ENCODE measurements at places on chromosomes 6 and 20.

- no peak for DNase-seq
Observed at GRCh38 chr6:37643851-37644672, 53.6 kb downstream of the MDGA1 start.

GRCh38 chr20:33404281-33404680 is 3.0 kb upstream of the CDK5RAP1 start:
- no peak for DNase-seq

- DNase-seq, result no peak
Observed at GRCh38 chr20:595330-596308, 14.5 kb downstream of the TCF15 start.

DNA sequence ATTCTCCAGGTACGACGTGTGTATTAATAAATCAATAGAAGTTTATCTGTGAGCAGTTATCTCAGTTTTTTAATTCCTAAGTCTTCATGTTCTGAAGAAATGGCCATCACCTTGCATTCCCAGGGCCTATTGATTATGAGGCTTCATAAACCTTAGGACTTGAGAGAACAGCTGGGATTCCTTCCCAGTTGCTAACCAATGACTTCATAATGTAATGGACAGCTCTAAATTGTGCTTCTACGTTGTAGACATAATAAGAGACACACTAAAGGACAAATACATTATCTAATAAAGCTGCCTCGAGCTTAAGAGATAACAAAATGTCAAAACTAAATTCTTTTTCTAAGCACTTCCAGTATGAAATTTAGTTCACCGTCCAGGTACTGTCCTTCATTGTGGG is 30.6 kb downstream of the TSHZ2 start:
- DNase-seq, result no peak

GRCh38 chr6:157155804-157156203 is 167.5 kb downstream of the TMEM242 start:
- no peak for DNase-seq

DNA sequence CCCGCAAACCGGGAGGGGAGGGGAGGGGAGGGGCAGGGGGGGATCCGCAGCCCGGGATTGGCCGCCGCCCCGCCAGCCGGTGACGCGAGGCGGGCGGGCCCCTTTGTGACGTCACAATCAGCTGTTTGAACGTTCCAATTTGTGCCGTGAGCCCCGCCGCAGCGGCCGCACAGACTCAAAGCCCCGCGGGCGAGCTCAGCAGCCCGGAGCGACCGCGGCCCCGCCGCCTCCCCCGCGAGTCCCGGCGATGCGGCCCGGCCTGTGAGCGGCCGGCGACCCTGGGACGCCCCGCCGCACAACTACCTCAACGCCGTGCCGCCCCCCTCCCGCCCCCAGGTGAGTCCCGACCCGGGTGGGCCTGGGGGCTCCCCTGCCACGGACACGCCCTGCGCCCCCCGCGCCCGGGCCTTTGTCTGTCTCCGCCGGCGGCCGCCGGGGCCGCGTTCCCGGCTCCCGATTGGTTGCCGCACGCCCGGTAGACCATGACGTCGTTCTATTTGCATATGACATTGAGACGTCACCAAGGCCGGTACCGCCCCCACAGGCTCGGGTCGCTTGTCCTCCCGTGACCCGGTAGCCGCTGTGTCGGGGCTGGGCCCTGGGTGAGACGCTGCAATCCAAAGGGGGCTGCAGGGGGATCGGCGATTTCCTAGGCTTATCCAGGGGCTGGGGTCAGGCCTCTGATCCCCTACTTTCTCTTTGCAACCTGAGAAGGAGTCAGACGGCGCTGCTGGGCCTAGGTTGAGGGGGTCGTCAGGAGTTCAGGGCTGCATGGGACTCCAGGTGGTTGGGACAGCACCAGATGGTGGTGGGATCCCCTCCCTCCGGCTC is at the start of gene TP53INP2:
TP53INP2 (plus strand) TSS at position 168 of the 831 bp plus-strand sequence. CDS start 4,396 bp downstream, outside the sequence.
- DNase-seq, result peak; percentile 85

GRCh38 chr6:72525821-72526510 is 95.9 kb upstream of the KCNQ5 start:
- DNase-seq, result no peak

DNA sequence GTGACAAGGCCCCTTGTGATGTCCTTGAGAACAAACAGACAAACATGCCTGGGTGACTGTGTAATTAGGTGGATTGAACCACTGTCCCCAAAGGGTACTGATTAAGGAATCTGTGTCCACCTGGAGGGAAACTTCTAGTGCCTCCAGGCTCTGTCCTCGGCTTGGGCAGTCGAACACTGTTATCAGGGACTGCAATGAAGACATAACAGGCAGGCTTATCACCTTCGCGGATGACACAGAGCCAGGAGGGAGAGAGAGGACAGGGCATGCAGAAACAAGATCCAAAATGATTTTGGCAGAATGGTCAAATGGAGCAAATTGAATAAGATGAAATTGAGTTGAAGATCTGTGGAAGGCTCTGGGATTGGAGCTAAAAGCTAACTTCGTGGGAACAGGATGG is 60.9 kb upstream of the ZFAND3 start:
- DNase-seq, result no peak

DNA sequence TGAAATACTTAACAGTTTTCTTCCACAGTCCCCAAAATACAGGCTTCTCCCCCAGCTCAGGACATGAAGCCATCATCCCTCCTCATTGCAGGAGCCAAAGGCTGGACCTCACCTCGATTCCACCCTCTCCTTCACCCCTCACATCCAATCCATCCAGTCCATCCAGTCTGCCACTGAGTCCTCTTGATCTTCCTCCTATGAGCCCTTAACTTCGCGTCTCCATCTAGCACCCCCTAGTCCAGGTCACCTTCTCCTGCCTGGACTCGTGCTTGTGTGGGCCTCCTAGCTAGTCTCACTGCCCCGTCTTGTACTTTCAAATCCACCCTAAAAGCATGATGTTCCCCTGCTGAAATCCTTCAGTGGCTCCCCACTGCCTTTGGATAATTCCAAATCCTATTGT is 3.3 kb downstream of the TRIB3 start:
- DNase-seq, result no peak

- no peak for DNase-seq
Observed at GRCh38 chr20:20561841-20562240, 150.6 kb downstream of the RALGAPA2 start.

GRCh38 chr20:59437601-59438031 is 137.2 kb downstream of the EDN3 start:
- DNase-seq, result no peak

GRCh38 chr6:88705601-88706000 is 257.8 kb downstream of the RNGTT start:
- no peak for DNase-seq

DNA sequence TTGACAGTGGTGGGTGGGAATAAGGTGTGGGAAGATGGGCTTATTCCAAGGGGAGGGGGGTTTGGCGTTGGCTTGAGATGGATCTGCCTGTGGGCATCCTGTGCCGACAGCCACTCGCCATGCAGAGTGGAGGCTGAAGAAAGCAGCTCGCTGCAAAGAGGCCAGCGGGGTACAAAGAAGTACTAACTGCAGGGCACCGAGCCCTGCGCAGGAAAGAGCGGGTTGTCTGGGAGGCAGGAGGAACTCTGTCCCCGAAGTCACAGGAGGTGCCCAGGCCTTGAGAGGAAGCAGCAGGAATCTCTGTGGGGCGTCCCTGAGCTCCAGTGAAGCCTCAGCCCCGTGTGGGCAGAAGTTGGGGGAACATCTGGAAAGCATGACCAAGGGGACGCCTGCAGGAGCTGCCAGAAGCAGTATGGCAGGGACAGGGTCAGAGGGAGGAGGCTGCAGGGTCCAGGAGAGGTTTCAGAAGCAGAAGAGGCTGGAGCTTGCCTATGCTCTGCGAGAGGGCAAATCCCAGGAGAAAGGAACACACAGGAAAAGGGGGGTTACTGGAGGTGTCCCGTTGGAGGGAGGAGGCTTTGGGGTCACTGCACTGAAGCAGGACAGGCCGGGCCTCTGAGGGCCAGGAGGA is 77.2 kb downstream of the THBS2 start:
- no peak for DNase-seq

DNA sequence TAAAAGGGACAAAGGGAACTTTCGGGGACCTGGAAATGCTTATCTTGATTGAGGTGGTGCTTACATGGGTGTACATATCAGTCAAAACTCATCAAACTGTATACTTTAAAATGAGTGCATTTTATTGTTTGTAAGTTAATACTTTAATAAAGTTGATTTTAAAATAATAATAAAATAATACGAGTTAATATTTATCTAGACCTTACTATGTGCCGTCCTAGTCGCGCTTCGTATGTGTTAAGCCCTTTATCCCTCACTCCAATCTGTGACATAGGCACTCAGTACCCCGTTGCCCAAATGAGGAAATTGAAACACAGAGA is 47.5 kb downstream of the PDYN start:
- no peak for DNase-seq

- DNase-seq, result no peak
Observed at GRCh38 chr20:62685781-62686555, 22.7 kb upstream of the NTSR1 start.

DNA sequence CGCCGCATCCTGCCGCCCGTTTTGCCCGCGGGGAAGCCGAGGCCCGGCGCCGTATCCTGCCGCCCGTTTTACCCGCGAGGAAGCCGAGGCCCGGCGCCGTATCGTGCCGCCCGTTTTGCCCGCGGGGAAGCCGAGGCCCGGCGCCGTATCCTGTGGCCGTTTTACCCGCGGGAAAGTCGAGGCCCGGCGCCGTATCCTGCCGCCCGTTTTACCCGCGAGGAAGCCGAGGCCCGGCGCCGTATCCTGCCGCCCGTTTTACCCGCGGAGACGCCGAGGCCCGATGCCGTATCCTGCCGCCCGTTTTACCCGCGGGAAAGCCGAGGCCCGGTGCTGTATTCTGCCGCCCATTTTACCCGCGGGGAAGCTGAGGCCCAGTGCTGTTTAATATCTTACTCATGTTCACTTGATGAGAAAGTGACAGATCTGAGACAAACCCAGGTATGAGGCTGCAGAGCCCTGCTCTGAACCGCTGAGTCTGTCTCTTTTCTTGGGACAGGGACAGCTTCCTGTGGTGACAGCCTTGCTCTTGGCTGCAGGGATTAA is 129.4 kb downstream of the CDH26 start:
- no peak for DNase-seq

DNA sequence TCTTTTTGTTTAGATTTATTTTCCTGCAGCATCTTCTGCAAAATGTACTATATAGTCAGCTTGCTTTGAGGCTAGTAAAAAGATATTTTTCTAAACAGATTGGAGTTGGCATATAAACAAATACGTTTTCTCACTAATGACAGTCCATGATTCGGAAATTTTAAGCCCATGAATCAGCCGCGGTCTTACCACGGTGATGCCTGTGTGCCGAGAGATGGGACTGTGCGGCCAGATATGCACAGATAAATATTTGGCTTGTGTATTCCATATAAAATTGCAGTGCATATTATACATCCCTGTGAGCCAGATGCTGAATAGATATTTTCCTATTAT is 3.2 kb downstream of the FOXC1 start:
- peak; percentile 78 for DNase-seq

Data from brain microvascular endothelial cell (primary cell).